ENCODE measurements at places on chromosomes 4 and X.

DNA sequence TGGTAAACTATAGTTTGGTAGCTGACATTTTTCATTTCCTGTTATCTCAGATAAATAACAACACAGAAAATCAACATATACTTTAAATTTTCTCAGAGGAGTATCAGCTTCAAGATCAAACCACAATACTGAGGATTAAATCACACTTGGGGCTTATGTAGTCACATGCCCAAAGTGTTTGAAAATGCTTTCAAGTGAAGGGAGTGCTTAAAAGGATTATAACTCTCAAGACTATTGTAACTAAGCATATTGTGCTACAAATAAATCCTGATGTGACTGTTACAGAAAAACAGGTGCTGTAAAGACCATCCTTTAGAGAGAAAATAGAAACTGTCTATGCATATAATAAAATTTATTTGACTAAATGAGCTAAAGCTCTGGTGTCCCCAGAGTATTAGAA, 887.6 kb downstream of the ADGRL3 start:
- no peak for DNase-seq

- DNase-seq, result no peak
Measured at GRCh38 chr4:25234390-25235370, 847 bp downstream of the PI4K2B start.

GRCh38 chr4:120918788-120919187, 3.7 kb downstream of the PRDM5 start:
- no peak for DNase-seq

DNA sequence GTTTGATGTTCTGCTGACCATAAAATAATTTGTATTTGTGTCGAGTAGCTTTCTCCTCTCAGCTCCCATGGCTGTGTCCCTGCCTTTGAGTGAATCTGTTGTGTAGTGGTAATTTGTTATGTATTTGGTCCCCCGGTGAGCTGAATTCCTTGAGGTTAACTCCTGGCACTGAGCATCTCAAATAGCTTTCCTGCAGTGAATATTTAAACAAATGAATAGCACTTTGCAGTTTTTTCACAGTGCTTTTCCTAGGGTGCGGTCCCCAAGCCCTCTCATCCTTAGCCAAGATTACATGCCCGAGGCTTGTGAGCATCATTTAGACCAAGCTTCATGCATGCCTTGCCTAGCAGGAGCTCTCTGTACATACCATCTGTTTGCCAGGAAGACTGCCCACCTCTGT, 74.2 kb downstream of the CLDN34 start:
- DNase-seq, result no peak

DNA sequence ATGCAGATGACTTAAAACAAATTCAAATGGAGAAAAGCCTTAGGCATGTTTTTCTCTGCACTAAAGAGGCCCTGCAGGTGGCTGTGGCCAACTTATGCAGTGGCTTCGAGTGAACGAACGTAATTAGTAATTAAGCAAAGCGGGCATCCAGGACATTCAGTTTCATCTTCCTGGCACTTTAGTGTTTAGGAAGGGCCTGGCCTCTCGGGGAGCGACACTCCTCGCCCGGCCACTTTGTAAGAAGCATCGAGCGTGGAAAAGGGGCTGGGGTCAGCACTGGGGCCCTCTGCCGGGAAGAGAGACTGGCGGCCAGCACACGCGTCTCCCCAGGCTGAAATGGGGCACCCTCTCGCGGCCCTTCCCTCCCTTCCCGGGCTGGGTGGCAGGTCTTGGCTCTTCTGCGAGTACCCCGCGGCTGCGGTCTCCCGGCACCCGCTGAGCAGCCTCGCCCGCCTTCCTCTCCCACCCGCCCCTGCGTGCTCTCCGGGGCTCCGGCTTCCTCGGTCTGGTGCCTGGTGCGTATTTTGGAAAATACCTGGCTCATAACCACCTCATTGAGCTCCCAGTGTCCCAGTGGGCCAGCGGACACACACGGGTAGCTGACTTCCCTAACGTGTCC, 677 bp upstream of the CYP4V2 start:
- no peak for DNase-seq

DNA sequence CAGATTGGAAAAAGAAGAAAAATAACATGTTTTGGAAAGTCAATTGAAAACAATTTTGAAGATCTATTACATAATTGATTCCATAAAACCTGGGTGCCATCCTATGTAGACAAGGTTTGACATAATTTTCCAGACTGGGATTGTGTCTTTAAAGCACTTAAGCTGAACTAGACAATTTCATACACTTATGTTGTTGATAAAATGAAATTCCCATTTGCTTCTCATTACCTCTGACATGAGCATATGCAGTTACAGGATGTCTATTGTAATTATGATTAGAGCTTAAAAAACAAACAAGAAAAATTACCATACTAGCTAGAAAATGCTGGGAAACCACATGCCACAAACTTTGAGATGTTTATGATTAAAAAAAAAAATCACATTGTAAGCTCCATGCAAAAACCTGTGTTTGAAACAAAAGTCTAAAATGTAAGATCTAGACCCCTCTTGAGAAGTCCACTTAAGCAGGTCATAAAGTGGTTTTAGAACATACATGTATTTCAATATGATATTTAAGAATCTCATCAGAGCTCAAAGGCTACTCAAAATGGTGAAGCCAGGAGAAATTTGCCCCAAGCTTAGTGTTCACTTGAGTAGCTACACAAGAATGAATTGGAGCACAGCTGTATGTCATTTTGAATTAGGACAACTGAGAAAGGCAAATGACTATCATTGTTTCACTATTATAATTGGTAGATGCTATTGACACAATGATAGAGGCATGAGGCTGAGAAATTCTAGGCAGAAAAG, 181.1 kb upstream of the PABPC4L start:
- DNase-seq, result no peak

GRCh38 chr4:19213388-19213787, 1038.3 kb upstream of the SLIT2 start:
- DNase-seq, result no peak

DNA sequence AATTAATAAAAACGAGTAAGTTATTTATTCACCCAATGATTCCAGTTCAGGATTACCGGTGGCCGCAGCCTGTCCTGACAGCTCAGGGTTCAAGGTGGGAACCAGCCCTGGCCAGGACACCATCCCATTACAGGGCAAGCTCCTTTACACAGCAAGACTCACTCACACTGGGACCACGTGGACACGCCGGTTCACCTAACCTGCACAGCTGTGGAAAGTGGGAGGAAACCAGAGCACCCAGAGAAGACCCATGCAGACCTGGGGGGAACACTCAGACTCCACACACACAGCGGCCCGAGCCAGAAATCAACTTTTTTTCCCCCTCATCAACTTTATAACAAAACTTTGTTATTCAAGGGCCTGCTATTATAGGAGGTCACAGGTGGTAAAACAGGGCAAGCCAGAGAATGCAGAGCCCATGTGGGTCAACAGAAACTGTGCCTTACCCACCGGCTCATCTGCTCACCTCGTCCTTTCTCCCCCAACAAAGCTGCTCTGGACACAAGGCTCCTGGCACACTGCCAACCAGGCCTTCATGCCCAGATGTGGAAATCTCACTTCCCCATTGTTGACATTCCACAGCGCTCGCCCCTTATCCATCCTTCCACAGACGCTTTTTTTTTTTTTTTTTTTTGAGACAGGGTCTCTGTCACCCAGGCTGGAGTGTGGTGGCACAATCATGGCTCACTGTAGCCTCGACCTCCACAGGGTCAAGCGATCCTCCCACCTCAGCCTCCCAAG, 8.0 kb upstream of the ODAPH start:
- no peak for DNase-seq

DNA sequence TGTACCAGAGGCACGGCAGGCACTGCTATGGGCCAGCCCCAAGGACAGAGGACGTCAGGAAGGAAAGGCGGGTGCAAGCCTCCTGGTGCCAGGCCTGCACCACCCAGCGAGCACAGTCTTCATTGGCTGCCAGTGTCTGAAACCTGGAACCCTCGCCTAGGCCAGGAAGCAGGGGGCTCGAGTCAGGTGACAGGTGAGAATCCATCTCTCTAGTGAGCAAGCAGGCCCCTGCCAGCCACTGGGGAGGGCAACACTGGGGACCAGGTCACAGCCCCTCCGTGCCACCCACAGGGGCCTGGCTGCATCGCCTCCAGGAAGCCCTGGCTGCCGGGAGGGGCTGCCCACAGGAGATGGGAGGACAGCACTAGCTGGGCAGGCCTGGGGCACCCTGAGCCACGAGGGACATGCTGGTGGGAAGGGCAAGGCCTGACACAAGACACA, 6.9 kb upstream of the HAUS3 start:
- no peak for DNase-seq

- no peak for DNase-seq
Measured at GRCh38 chrX:104922206-104922621, 298.3 kb downstream of the TEX13A start.

DNA sequence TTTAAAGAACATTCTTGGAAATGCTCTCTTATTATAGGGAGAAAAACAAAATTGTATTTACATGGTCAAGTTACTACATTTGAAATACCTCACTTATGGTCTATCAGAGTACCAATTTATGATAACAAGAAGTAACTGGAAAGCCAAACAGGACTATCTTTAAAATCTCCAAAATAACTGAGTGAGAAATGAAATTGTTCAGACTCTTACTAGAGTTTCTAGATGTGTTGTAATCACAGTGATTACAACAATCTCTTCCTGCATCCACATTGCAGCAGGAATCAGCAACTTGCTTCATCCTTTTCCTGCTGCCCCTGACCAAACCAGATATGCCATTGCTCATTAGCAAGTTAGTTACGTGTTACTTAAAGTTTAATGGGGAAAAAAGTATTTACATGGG, 245.2 kb upstream of the SMIM31 start:
- no peak for DNase-seq

- no peak for DNase-seq
Measured at GRCh38 chrX:40109288-40110008, 11.7 kb upstream of the BCOR start.

GRCh38 chrX:123060986-123061385, 123.1 kb upstream of the GRIA3 start:
- DNase-seq, result no peak

DNA sequence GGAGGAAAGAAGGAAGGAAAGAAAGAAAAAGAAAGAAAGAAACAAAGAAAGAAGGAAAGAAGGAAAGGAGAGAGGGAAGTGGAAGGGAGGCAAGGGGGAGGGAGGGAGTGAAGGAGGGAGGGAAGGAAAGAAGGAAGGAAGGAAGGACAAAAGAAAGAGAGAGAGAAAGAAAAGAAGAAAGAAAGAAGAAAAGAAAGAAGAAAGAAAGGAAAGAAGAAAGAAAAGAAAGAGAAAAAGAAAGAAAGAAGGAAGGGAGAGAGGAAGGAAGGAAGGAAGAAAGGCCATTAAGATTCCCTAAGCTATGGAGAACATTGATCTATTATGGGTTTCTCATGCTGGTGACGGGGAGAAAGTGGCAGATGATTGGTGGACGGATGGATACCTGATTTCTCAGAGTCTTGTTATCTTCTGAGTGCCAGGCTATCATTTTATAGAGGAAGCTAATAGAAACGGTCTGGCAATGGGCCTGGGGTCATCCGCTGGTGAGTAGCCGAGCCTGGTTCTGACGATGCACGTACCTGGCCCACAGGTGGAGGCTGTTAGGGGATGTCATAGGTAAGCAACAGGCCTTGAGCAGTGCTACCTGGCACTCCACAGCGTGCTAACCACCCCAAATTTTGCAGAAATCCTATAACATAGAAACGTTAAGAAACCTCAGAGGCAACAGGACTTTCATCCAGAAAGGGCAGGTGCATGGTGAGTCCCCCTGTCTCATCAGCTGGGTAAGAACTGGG, 142.9 kb downstream of the SHOX start:
- no peak for DNase-seq

DNA sequence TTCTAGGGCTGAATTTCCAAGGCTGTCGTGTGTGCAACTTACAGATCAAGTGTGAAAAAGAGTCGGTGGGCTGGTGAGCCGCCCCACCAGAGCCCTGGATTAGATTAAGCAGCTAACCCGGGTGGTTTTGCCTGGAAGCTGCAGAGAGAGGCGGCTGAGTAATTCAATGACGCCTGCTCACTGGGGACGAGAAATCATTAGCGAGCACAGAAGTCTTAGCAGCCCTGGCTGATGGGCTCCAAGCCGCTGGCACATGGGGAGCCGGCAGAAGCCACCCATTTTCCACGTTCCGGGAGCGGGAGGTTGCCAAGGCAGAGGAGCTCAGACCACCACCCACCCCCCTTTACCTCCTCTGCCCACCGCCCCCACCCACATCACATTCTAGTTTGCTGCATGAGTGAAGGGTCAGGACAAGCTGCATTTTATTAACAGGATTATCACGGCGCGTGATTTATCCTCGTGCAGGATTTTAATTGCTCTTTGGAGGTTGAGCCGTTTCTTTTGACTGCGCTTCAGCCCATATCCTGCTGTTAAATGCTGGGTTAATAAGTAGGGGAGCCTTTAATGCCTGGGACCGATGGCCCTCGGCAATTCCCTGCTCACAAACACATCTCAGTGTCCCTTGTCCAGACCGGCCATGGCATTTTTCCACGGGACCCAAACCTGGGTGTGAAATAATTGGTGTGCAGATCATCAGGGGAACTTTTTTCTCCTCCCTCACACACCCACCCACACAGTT, 19.1 kb downstream of the BCOR start:
- DNase-seq, result no peak

DNA sequence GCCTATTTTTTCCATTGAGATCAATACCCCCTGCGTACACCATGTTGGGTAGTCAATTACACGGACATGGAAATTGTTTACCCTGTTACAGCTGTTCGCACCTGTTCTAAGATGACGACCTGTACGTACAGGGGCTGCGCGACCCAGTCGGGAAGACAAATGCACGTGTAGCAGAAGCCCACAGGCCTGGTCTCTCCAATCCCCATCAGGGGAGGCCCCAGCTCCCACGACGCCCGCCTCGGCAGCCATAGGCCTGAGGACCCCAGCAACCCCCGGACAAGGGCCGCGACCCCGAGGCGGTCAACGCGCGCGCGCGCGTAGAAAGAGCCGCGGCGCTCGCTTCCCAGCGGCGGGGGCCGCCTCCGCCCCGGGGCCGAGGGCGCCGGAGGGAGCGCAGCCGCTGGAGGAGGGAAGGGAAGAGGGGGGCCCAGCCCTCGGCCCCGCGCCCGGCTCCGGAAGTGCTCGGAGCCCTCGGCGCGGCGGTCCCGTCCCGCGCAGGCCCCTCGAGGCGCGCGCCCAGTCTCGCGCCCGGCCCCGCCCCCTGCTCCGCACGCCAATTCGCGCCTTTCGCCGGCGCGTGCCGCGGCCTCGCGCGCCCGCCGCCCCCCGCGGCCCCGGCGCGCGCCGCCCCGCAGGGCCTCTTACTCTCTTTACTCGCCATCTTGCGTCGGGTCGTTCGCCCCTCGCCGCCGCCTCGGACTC, 618 bp downstream of the RBBP7 start:
- DNase-seq, result peak; percentile 7

DNA sequence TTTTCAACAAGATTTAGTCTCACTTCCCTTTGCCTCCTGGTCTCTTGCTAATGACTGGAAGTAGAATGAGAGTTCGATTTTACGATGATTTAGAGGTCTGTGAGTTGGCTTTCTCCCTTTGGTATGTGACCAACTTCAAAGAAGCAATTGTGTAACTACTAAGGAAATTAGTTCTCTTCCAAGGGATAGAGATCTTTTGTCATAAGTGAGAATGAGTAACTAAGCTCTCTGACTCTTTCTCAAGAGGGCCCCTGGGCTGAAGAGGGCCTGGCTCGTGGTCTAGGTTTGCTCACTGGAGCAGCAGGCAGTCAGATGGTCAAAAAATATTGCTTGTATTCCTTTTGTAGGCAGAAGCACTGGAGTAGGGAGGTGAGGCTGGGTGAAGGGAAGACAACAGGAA, 176.3 kb downstream of the ENOX2 start:
- DNase-seq, result no peak

- DNase-seq, result no peak
Measured at GRCh38 chr4:151990201-151990600, 229.4 kb upstream of the GATB start.
